ENCODE measurements at places on chromosomes 12 and 14. TPM values are rescaled to one million over a fixed set of nuclear protein-coding genes. Genes with fewer than 3 reads are reported as not detected.

- no peaks in the 10 kb centered on the region for H3K36me3 ChIP-seq
- peaks cover 12% of the 10 kb centered on the region for H3K4me1 ChIP-seq
- no peak for DNase-seq
- H3K27me3 ChIP-seq = no peaks in the 10 kb centered on the region
Observed at GRCh38 chr14:71321574-71322315, 414.5 kb downstream of the PCNX1 start.

- no peak overlapping the region for H3K27ac ChIP-seq
- H3K36me3 ChIP-seq = no peaks in the 10 kb centered on the region
- H3K4me1 ChIP-seq = no peaks in the 10 kb centered on the region
- no peaks in the 10 kb centered on the region for H3K27me3 ChIP-seq
Observed at GRCh38 chr14:59728304-59728703, 142.3 kb downstream of the RTN1 start.

The DEPDC4 gene
- total RNA-seq = not detected

DNA sequence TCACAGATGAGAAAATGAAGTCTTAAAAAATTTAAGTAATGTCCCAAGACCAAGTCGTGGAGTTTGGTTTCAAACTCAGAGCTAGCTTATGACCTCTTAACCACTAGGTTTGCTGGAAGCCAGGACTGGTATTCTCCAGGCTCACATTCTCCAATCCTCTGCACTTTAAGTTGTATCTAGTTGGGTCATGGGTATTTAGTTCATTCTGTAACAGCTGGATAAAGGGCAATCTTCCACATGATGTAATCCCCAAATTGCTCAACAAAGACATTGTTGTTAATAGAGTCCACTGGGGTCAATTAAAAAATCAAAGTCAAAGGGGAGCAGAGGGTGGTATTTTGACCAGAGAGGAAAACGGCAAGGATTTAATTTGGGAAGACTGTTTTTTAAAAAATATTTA, 17.8 kb upstream of the GAS2L3 start:
- no peak overlapping the region for H3K4me3 ChIP-seq
- no peaks in the 10 kb centered on the region for H3K27me3 ChIP-seq
- no peaks in the 10 kb centered on the region for H3K36me3 ChIP-seq
- no peak for DNase-seq
- no peak overlapping the region for H3K27ac ChIP-seq

The TAS2R8 gene
- total RNA-seq = not detected

Measured in heart left ventricle (tissue), 16 donors.